Activated T-cell treated with anti-CD3 and anti-CD28 coated beads for 4 hours (primary cell): ENCODE measurements at places on chromosomes 5 and 9.

GRCh38 chr9:104743376-104743985 lies 4.0 kb upstream of the NIPSNAP3A start:
- peak; percentile 13 for DNase-seq

- no peak for DNase-seq
Measured at GRCh38 chr9:120913647-120914264, 12.8 kb downstream of the TRAF1 start.

GRCh38 chr5:148437249-148437648 lies 53.5 kb downstream of the FBXO38 start:
- DNase-seq: no peak

DNA sequence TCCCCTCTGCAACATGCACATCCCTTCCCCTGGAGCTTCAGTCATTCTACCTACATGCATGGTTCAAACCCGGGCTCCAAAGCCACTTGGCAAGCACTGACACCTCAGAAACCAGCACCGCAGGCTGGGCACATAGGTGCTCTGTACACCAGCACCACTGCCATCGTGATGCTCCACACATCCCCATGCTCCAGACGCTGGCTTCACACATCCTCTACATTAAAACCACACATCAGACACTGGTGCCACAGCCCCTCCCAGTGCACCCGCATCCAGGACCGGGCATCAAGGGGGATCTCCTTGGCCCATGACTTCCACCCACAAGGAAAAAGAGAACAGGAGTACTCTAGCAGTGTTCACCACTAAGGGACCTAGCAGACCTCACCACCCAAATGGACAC lies 787.7 kb downstream of the CDH18 start:
- DNase-seq: no peak

GRCh38 chr5:179698935-179699615 lies at the start of gene CANX:
CANX (plus strand) TSS chr5:179698967; CDS start chr5:179705682, 6,715 bp downstream.
- no peak for DNase-seq

DNA sequence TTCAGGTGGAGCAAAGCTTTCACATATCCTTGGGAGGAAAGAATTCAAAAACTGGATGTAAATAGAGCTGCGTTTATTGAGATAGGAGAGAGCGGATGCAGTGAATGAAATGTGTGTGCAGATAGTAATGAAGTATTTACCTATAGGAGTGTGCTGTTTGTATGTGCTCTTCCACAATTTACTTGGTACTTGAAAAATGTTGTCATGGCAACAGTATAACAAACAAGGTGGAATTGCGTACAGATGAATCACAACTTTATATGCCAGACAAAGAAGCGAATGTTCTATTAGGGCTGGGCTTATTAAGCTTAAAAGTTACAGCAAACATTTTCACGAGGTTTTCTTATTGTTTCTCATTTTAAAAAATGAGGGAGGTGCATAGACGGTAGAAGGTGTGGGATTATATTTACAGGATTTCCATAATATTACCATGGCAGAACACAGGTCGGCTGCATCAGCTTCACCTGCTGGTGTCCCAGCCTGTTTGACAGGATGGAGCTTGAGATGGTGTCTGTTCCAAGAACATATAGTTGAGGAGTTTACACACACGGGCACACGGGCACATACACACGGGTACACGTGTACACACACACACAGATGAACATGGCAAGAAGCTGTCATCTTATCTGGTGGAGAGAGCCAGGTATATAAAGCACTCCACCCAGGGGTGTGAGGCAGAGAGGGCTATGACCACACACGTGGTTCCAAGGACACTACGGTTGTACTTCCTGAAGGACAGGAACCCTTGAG lies 155.7 kb downstream of the RMI1 start:
- DNase-seq: no peak

DNA sequence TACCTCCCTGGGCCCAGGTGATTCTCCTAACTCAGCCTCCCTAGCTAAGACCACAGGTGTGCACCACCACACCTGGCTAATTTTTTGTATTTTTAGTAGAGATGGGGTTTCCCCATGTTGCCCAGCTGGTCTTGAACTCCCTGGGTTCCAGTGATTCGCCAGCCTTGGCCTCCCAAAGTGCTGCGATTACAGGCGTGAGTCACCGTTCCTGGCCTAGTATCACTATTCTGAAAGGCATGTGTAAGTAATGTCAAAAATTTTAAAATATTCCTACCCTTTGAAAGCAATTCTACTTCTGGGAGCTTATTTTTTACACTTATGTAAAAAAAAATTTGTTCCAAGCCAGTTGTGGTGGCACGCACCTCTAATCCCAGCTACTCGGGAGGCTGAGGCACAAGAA lies 27.1 kb upstream of the TLE1 start:
- no peak for DNase-seq

GRCh38 chr5:60207040-60207439 lies 313.5 kb upstream of the PDE4D start:
- DNase-seq: no peak

DNA sequence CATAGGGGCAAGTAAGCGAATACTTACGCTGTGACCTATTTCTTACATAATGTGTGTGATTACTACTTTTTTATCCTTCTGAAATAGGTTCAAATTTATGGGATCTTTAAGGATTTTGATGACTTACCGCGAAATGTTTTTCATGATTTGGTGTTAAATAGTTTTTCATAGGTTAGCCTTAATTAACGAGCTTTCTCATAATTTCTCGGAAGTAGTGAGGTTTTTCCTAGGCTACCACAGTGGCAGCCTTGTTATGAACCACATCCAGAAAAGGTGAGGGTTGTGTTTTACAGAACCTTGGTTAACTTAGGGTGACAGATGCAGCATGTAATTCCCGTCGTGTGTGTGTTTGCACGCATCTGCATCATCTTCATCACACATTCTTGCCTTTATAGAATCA lies 1.3 kb downstream of the SH3GL2 start:
- no peak for DNase-seq

- no peak for DNase-seq
Measured at GRCh38 chr9:123373946-123374345, 17.9 kb downstream of the CRB2 start.

DNA sequence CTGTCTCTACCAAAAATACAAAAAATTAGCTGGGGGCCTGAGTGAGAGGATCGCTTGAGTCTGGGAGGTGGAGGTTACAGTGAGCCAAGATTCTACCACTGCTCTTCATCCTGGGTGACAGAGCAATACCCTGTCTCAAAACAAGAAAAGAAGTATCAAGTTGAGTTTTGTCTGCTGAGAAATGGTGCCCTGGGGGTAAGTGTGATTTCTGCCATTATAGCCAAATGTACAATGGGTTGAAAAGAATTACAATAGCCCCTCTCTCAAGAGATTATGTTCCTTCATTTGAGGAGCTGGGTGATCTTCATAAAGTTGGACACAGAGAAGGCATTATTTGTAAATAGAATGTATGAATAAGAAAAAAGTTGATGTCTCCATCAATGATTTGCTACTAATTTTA lies 189.4 kb downstream of the GOLPH3 start:
- no peak for DNase-seq

DNA sequence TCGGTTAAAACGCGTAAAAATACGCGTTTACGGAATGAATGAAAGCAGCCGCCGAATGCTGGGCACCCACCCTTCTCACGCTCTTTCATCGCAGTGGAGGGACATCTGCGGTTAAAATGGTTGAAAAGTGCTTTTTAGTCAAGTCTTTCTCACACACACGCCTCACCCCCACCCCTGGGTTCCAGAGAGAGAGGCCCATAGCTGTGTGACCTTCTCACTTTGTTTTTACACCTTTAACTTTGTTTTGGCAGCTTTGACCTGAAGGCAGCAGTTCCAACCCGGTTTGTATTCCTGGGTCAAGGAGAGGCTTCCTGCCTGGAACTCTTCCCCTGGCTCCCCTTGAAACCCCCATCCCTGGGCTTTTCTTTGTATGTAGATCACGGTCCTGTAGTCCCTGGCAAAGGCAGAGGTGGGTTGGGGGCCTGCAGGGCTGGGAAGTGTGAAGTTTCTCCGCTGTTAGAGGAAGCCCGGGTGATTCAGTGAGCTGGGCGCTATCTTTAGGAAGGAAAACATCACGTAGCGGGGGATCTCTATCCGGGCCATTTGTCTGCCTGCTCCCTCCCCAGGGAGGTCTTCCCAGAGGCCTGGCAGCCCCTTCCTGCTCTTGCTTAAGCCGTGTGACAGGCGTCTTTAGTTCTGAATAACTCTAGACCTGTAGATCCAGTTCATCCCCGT lies 29.6 kb downstream of the SPRY4 start:
- no peak for DNase-seq

- no peak for DNase-seq
Measured at GRCh38 chr9:111627260-111627963, 3.7 kb upstream of the DNAJC25 start.

- no peak for DNase-seq
Measured at GRCh38 chr5:92945605-92946097, 635.4 kb downstream of the NR2F1-AS1 start.

DNA sequence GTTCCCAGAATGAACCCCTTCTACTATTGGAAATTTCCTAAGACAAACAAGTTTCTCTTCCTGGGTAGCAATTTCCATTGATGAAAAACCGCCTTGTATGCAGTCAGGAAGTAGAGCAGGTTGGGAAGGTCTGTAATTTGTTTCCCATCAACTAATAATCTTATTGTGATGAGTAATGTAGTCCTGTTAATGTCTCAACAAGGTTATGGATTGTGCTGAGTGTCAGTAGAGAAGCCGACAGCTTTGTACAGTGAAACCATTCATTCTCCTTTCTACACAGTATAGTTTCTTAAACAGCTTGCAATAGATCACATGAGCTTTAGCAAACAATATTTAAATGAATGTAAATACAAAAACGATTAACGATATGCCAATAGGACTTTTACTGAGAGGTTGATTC lies 355.4 kb upstream of the WWC1 start:
- no peak for DNase-seq

- no peak for DNase-seq
Measured at GRCh38 chr5:627840-628239, 15.7 kb downstream of the CEP72 start.

GRCh38 chr9:8030095-8030494 lies 230.5 kb upstream of the DMAC1 start:
- no peak for DNase-seq

DNA sequence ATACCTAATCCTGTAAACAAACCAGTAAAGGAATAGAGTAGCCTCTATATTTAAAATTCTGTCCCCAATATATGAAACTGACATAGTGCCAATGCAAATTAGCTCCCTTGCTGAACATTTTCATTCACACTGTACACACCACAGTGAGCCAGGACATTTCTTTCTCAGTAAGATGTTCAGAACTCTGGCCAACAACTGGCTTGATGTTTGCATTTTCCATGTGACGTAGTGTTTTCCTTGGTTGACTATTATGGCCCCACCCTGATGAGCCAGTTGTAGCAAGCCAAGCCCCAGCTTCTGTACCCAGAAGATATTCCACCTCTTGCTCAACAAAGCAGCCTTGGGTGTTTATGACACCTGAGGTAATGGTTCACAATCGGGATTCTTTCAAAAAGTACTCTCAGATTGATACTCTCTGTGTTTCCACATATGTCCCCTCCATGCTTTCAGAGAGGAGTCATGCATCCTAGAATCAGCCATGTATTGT lies 17.7 kb upstream of the ANXA1 start:
- no peak for DNase-seq

DNA sequence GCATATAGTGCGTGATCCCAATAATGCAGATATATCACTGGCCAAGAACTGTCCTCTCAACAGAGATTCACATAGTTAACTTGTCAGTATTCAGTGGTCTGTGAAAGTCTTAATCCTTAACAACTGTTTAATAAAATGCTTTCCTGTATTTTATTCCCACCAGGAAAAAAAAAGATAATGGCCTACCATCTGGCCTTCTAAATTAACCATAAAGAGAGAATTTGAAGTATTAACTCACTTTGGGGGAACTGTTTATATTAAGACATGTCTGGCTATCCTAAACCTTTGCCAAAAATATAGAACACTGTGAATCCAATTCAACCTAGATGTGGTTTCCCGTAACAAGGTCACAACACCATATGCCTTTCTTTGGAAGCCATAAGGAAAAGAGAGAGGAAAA lies 818 bp upstream of the FREM1 start:
- DNase-seq: no peak

- no peak for DNase-seq
Measured at GRCh38 chr9:6132650-6133049, 83.0 kb upstream of the IL33 start.

- DNase-seq: no peak
Measured at GRCh38 chr5:37683072-37683471, 156.8 kb downstream of the GDNF start.

DNA sequence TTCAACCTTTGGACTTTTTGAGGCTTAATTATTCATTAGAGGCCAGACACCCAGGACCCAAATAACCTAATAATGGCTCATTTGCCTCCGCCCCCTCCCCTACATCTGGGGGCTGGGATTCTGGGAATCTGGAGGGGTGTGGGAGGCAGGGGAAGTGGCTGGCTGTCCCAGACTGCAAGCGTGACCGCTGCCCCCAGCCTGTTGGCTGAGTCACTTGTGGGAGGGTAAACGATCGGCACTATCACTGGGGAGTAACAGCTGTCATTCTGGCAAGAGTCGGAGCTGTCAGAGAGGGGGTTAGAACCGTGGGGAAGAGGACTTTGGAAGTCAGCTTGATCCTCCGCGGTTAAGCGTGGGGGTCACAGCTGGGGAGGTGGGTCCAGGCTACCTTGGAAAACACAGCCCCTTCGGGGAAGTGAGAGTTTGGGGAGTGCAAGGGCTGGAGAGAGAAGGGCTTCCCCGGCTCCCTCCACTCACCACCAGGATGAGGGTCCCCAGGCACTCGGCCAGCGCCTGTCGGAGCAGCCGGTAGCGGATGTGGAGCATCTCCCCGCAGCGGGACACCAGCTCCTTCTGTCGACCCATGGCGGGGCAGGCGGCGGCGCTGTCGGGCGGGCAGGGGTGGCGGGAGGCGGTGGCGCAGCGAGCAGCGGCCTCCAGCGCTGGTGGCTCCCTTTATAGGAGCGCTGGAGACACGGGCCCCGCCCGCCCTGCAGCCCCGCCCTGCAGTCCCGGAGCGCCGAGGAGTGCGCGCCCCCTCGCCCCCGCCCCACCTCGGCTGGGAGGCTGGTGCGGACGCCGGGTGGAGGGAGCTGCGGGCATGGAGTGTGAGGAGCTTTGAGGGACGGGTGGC lies at the start of gene AQP3:
AQP3 (minus strand) TSS at position 648 of the 853 bp plus-strand sequence; CDS start at position 585, 63 bp downstream.
- peak; percentile 52 for DNase-seq

DNA sequence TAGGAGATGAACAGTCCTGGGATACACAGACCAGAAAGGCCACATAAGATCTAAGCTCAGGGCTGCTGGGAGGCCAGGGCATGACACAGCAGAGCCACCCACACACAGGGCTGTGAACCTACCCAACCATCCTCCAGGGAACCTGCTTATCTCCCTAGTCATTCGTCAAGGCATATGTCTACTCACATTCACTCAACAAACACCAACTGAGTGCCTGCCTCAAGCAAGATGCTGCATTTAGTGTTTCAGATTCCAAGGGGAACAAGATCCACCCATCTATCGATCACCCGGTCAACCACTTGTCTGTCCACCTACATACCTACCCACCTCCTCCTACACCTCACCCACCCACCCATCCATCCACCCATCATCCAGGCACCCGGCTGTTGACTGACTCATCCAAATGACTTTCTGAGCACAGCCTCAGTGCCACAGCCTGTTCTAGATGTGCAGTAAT lies 1.9 kb downstream of the DPM2 start:
- DNase-seq: no peak

GRCh38 chr9:112403614-112404201 lies 23.8 kb downstream of the HSDL2 start:
- DNase-seq: no peak
